Lower leg skin (tissue), 4 donors: ENCODE measurements at places on chromosomes 5 and 9. TPM values are rescaled to one million over a fixed set of nuclear protein-coding genes. Genes with fewer than 3 reads are reported as not detected.

Gene SLC36A2
- not detected for total RNA-seq

Gene OTULINL
- total RNA-seq, result 1.9 TPM

Gene SHISAL2B
- not detected for total RNA-seq

Gene KDM3B
- 69.0 TPM for total RNA-seq

Gene IL31RA
- 0.83 TPM for total RNA-seq

Gene CCDC152
- total RNA-seq, result 0.07 TPM

Gene HTR1A
- not detected for total RNA-seq

Gene ADAMTS16
- not detected for total RNA-seq

Gene PCDHA9
- total RNA-seq, result 0.06 TPM

Gene FNIP1
- total RNA-seq, result 48.1 TPM

Gene ACSL6
- 0.32 TPM for total RNA-seq

Gene PCDHA13
- 0.16 TPM for total RNA-seq

Gene ANKRD31
- total RNA-seq, result 0.19 TPM

Gene F2RL1
- total RNA-seq, result 58.9 TPM

Gene NUTM2G
- not detected for total RNA-seq
